ENCODE measurements at places on chromosomes 12 and 14.
A peak's percentile ranks its signal among the peaks of the same experiment; 100 is the strongest.

- DNase-seq, result no peak
These were observed 105.6 kb downstream of the DPF3 start for GRCh38 chr14:72788255-72788654.

- DNase-seq, result no peak
These were observed 3.2 kb upstream of the AMIGO2 start for GRCh38 chr12:47082796-47083621.

GRCh38 chr12:102417055-102417454, 63.3 kb downstream of the IGF1 start:
- no peak for DNase-seq

DNA sequence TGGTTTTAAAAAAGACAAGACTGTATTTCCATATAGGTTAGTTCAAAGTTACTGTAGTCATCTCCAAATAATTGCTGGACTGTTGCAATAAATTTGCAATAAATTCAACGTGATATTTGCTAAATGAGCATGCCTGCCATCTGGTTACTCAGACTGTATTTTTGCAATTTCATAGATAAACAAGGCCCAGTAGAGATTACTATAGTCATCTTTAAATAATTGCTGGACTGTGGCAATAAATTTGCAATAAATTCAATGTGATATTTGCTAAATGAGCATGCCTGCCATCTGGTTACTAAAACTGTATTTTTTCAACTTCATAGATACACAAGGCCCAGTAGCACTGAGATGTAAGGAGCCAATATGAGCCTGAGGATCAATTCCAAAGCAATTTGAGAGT, 5.6 kb downstream of the NTN4 start:
- no peak for DNase-seq

GRCh38 chr12:110403976-110404682, 621 bp upstream of the ANAPC7 start:
- DNase-seq, result peak; percentile 49

- DNase-seq, result no peak
These were observed 1.9 kb downstream of the HSP90AA1 start for GRCh38 chr14:102084931-102085330.

- no peak for DNase-seq
These were observed 8.7 kb upstream of the TCL1A start for GRCh38 chr14:95722525-95723190.

GRCh38 chr12:130990034-130990433, 36.3 kb downstream of the ADGRD1 start:
- no peak for DNase-seq

DNA sequence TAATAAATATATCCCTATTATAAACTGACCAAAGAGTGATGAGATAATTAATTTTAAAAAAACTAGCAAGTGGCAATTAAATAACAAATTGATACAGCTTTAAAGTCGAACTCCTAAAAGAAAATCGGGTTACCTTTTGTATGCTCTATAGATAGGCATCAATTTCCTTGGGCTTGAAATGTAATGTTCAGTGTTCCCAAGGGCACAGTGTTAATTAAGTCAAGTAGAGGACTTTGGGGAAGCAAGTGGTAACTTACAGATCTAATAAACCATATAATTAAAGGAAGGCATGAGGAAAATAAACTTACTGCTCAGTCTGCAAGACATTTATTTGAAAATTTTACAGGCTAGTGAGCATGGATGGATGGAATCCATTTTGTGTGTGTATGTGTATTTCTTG, 220.9 kb downstream of the FSCB start:
- no peak for DNase-seq

DNA sequence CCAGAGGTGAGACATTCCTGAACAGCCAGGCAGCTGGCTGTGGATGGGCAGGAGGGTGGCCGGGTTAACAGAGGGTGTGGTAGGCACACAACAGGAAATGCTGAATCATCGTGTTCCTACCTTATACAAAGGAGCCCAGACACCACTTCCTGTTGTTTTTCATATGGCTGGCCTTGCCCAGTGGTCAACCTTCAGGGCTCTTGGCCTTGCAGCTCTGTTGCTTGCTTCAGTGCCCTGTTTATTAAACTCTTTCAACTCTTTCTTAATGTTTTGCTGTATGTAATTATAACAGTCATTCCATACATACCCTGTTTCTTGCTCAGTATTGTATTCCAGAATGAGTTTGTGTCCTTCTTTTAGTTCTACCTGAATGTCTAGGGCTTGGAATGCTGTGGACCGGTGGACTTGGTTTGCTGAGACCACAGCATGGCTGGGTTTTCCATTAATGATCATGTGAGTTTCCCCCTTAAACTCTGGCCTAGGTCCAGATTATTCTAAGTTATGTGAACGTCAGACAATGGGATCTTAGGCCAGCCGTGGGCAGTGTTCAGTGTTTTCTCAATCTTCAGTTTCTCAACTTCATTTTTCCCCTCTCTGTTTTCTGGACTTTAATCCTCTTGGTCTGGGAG, 11.9 kb downstream of the CFAP54 start:
- no peak for DNase-seq

DNA sequence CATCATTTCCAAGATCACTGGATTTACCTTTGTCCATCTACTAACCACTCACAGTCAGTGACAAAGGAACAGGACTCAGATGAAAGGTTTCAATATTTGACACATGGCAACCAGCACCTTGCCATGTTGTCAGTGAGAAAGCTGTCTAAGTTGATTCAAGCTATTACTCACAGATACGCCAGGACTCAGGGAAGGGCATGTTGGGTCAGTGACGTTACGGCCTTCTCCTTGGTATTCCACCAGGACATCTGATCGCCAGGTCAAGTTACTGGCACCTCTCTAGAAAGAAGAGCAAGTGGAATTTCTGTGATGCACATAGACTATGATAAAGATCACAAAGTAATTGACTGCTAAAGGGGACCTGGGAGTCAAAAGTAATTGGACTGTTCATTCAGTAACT, 36.4 kb downstream of the GNS start:
- DNase-seq, result no peak

DNA sequence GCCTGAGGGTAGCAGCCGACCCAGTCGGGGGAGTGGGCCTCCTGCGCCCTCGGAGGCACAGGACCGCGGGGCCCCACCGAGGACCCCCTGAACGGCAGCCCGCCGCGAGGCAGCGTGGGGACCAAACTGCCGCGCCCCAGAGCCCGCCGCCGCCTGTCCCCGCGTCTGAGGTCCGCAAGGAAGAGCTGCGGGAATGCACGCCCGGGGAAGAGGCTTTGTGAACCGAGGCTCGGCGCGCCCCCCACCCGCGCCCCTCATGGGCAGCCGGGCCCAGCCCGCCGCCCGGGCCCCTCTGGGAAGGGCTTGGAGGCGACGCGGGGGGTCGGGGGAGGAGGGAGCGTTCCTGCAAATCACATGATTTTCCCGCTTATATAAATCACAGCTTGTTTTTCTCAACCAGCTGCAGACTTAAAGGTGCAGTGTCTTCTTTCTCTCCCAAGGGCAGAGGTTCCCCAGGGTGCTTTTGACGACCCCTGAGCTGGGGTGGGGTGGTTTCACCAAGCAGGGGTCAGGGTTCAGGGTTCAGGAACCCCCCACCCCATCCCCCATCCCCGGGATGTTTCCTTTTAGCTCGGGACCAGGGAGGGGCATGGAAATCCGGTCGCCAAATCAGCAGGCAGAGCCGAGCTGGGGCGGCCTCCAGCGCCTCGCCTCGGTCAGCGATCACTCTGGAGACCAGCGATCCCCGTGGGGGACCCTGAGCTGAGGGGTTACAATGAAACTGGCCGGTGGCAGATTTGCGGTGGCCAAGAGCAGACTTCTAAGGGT, 44.7 kb upstream of the ATP23 start:
- DNase-seq, result no peak

- DNase-seq, result no peak
These were observed 150.9 kb upstream of the PLEKHG7 start for GRCh38 chr12:92551853-92552397.

All from stimulated activated CD4-positive, alpha-beta T cell treated with anti-CD3 and anti-CD28 coated beads, Interleukin-1b, Interleukin-23, amount 100 ng/mL, for 1 hour (primary cell).